ENCODE measurements at places on chromosomes 6 and 20.

DNA sequence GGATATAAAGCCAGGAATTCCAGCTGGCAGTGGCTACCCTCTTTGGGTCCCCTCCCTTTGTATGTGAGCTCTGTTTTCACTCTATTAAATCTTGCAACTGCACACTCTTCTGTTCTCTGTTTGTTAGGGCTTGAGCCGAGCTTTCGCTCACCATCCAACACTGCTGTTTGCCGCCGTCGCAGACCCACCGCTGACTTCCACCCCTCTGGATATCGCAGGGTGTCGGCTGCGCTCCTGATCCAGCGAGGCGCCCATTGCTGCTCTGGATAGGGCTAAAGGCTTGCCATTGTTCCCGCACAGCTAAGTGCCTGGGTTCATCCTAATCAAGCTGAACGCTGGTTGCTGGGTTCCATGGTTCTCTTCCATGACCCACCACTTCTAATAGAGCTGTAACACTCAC, 1433.5 kb upstream of the ADGRB3 start:
- DNase-seq, result no peak

DNA sequence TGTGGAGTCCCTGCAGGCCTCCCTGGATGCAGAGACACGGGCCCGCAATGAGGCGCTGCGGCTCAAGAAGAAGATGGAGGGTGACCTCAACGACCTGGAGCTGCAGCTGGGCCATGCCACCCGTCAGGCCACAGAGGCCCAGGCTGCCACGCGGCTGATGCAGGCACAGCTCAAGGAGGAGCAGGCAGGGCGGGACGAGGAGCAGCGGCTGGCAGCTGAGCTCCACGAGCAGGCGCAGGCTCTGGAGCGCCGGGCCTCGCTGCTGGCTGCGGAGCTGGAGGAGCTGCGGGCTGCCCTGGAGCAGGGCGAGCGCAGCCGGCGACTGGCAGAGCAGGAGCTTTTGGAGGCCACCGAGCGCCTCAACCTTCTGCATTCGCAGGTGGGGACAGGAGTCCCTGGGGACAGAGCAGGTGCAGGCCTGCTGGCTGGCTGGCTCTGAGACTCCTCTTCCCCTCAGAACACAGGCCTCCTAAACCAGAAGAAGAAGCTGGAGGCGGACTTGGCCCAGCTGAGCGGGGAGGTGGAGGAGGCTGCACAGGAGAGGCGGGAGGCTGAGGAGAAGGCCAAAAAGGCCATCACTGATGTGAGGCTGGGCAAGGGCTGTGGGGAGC, 44.7 kb downstream of the MYH7B start:
- DNase-seq, result no peak

DNA sequence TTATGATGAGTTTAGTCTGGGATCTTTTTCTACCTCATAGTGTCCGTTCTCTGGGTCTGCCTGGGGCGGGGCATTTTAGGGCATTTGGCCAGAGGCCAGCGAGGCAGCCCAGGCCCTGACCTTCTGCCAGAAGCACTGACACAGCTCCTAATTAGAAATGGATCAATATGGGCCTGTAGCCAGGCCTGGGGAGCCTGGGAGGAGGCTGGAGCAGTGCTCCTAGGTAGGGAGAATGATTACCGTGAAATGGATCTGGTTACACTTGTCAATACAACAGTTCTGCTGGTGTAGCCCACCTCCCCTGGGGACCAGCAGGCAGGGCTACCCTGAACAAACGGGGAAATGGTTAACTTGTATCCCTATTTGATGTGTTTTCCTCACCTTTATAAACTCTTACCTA, 23.0 kb downstream of the RALY start:
- DNase-seq, result no peak

DNA sequence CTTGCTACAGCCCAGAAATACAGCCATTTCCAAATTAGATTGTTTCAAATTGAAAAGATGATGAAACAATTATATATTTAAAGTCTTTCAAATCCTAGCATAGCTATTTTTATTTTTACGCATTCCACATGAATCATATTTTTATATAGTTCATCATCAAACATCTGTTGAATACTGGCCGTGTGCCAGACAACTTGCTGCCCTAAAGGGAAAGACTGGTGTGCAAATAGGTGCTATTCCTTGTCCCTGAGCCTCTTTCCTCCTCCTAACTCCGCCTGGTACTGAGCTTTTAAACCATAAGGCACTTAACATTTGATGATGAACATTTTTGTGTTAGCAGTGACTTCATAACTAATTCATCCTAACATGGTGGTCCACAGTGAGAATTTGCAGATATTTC, 18.7 kb upstream of the PLCG1 start:
- no peak for DNase-seq

GRCh38 chr20:43040427-43040826, 149.3 kb downstream of the PTPRT start:
- no peak for DNase-seq

GRCh38 chr20:56624786-56625681, 4.1 kb upstream of the TFAP2C start:
- no peak for DNase-seq

GRCh38 chr20:44388466-44389023, 33.0 kb downstream of the HNF4A start:
- DNase-seq, result no peak

GRCh38 chr6:20708367-20709124, 174.3 kb downstream of the CDKAL1 start:
- DNase-seq, result no peak

DNA sequence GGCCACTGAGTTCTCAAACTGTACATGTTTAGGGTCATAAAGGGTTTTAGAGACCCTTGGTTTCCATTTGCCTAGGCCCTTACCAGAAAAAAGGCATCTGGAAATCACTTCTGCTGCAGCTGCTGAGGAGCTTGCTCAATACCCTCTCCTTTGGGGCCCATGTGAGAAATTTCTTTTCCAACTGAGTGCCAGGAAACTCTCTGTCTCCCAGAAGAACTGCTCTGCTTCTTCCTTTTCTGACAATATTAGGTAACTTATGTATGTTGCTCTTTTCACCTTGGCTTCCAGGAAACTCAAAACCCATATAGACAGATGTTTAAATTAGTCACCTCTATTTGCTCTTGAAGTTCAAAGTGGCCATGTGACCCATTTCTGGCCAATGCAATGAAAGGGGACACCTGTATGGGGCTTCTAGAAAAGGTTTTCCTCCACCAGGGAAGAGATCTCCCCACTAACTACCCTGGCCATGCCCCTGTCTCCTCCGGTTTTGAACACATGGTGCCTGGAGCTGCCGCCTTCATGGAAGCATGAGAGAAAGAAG, 121.6 kb downstream of the PREX1 start:
- DNase-seq, result peak; percentile 11

DNA sequence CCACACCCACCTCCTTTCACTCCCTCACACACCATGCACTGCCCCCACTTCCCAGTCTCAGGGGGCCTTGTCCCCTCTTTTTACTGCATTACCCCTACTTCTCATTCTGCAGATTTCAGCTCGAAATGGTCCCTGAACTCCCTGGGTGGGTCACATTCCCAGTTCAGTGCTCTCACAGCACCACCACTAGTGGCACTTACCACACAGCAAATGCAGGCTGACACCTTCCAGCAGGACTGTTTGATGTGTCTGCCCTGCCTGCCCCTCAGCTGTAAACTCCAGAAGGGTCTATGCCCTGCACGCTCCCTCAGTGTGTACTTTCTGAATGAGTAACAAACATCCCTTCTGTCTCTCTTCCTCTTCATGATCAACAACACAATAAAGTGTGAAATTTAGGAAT, 4.0 kb downstream of the DYNLT1 start:
- DNase-seq, result no peak

DNA sequence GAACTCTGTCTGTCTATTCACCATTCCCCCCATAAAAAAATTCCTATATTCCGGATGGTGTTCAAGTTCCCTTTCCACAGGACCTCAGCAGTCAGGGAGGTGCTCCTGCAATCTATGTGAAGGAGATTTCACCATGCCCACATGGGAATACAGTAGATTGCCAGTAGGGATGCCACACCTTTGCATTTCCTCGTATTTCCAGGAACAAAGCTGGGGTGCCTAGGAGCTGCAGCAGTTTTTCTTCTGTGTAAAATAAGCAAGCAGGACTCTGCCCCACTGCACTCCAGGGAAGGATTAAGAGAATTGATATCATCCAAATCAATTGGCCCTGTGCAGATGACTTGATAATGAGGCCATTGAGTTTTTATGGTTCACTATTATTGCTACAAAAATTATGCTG, 7.4 kb upstream of the KIF16B start:
- no peak for DNase-seq

DNA sequence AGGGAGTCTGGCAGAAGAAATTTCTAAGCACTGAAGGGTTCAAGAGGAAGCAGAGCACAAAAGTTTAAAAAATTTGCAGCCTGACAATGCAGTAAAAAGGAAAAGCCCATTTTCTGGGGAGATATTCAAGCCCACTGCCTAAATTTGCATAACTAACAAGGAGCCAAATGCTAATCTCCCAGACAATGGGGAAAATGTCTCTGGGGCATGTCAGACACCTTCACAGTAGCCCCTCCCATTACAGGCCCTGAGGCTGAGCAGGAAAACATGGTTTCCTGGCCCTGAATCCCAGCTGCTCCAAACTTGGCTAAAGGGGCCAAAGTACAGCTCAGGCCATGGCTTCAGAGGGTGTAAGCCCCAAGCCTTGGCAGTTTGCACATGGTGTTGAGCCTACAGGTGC, 908.5 kb upstream of the MANEA start:
- DNase-seq, result no peak

DNA sequence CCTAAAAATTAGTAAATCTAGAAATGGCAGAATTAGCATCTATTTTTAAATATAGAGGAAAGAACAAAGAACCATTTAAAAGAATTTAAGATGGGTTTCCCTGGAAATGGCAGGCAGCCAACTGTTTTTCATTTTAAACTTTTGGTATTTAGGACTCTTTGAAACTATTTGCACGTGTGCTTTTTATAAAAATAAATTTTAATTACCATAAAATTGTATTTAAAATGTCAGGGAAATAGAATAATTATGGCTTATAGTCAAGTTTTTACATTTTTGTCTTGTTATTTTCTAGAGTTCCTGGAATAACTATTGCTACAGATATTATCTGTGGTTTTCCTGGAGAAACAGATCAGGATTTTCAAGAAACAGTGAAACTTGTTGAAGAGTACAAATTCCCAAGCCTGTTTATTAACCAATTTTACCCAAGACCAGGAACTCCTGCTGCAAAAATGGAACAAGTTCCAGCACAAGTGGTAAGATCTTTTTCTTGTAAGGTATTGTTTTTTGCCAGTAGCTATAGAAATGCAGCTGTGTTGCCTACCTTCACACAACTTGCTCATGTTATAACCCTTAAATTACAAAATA, 528.7 kb upstream of the SOX4 start:
- DNase-seq, result no peak

- no peak for DNase-seq
Measured at GRCh38 chr6:112502351-112503090, 155.4 kb downstream of the RFPL4B start.

DNA sequence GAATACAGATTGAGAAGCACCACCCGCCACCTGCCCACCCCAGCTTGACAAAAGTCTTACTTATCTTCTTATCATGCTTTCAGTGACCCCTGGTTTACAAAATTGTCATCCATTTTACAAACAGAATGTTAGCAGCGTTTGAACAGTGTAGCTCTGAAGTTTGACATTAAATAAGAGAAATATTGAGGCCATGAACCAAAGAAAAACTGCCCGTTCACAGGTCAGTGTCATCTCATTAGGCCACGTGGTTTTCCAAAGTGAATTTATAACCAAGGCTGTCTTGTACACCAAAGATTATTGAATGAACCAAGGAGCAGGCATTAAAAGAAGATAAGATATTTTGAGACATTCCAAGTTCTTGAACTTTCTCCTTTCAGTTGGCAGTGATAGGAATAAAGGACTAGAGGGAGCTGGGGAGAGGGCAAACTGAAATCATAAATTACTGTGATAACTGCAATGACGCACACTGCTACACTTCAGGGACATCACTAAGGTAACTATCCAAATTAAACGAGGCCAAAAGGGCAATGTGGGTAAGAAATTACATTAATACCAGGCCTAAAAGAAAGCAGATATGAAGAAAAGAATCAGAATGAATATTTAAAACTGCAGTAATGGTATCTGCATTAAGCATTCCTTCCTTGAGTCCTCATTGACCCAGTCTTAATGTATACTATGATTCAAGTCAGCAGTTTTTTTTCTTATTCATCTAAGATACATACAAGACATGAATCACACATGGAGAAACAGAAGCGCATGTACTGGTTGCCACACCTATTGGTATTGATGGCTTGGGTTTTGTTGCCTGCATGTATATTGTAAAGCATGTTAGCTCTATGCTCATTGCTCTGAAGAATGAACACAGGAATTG, 159.8 kb upstream of the ARG1 start:
- DNase-seq, result no peak

- DNase-seq, result no peak
Measured at GRCh38 chr20:39225536-39225935, 263.4 kb downstream of the DHX35 start.

DNA sequence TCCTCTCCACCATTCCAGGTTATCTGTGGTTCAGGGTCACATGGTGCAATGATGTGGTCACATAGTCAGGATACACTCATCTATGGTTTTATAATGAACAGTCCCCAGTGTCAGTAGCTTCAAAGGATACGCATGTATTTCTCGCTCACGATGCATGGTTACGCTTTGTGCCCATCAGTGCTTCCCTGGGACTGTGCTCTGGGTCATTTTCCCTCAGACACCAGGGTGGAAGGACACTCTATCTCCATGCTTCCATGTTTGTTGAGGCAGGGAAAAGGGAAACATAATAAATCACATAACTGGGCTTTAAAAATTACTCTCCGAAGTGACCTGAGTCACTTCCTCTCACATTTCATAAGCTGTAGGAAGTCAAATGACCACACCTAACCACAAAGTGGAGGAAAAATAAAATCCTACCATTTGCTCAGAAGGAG, 394.8 kb upstream of the NOX3 start:
- no peak for DNase-seq

DNA sequence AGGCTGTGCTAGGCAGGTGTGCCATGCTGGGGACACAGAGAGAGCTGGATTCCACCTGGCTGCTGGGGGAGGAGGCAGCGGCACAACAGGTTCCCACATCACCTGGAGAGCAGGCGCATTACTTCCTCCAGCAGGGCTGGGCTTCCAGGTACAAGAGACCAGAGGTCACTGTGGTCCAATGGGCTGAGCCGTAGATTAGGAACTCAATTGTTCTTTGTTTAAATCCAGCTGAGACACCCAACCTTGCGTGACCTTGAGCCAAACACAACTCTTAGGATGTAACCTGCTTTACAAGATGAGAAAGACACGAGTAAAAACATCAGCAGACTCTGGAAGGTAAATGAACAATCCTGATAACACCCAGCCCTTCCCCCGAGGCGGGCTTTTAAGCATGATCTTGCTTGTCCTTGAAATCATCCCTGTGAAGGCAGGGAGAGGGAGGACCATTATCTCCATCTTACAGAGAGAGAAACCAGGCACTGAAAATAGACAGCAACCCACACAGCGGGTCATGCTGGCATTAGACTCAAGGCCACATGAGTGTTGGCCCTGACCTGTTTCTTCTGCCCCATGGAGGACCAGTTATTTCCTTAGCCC, 216.5 kb upstream of the RREB1 start:
- DNase-seq, result no peak

DNA sequence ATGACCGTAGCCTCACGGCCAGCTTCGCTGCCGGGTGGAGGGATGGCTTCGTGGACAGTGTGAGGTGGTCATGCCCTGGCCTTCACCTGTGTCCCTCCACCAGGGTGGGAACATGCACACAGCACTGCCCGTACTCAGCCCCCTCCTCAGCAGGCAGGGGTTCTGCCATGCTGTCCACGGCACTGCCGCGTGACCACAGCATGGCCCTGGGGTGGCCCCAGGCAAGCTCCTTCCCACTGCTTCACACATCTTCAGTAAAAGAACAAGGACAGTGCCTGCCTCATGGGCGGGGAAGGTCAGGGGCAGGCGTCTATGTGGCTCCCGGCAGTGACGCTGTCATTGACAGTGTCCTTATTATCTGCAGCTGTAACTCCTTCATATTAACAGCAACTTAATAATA, 205.9 kb downstream of the TAF4 start:
- no peak for DNase-seq
